ENCODE measurements at places on chromosomes 5 and 9.
A peak's percentile ranks its signal among the peaks of the same experiment; 100 is the strongest.

- no peak for DNase-seq
Observed at GRCh38 chr5:111673891-111674626, 82.9 kb downstream of the NREP start.

GRCh38 chr5:139167063-139167462 is 31.1 kb downstream of the SIL1 start:
- DNase-seq = no peak

- no peak for DNase-seq
Observed at GRCh38 chr5:132008163-132008473, 3.3 kb downstream of the ACSL6 start.

- DNase-seq = no peak
Observed at GRCh38 chr9:121283856-121284732, 16.1 kb downstream of the GSN start.

DNA sequence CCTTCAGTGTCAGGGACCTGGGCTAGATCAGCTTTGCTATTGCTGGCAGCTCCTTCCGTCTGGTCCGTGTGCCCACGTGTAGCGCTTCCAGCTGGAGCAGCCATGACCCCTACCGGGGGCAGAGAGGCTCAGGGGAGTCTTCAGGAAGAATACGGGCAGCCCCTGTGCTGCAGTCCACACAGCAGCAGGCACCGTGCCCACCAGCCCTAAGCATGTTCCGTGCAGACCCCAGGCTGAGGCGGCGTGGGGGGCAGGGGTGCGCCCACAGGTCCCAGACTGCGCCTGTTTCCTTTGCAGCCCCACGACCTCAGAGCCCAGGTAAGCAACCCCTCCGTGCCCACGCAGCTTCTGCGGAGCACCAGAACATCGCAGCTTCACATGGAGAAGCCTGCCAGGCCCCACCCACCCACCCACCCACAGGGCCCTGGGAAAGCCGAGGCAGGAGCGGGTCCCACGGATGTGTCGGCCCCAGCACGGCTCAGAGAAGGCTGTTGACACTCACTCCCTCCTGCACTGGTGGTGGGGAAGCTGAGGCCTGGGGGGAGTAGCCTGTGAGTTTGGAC is 83.1 kb downstream of the KCNT1 start:
- DNase-seq = no peak

DNA sequence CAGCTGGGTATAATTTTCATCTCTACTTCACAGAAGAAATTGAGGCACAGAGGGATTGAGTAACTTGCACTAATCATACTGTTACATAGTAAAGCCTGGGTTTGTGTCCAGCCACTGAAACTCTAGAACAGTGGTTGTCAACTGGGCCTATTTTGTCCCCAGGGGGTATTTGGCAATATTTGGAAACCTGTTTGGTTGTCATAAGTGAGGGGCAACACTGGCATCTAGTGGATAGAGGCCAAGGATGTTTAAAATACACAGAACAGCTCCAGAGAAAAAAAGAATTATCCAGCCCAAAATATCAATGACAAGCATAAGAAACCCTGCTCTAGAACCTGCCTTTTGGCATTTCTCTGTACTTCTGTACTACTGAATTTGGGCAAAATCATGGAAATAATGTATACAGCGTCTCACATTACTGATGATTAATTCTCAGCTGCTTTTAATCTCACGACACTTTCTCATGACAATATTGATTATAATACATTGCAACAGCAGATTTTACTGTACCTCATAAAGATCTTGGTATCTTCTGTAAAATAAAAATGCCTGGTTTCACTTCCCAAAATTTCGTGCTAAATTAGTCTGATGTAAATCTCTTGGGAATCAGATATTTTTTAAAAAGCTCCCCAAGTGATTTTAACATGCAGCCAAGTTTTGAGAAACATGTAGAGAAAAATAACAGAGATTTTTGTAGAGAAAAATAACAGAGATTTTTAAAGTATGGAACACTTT is 112.7 kb downstream of the RORB start:
- no peak for DNase-seq

DNA sequence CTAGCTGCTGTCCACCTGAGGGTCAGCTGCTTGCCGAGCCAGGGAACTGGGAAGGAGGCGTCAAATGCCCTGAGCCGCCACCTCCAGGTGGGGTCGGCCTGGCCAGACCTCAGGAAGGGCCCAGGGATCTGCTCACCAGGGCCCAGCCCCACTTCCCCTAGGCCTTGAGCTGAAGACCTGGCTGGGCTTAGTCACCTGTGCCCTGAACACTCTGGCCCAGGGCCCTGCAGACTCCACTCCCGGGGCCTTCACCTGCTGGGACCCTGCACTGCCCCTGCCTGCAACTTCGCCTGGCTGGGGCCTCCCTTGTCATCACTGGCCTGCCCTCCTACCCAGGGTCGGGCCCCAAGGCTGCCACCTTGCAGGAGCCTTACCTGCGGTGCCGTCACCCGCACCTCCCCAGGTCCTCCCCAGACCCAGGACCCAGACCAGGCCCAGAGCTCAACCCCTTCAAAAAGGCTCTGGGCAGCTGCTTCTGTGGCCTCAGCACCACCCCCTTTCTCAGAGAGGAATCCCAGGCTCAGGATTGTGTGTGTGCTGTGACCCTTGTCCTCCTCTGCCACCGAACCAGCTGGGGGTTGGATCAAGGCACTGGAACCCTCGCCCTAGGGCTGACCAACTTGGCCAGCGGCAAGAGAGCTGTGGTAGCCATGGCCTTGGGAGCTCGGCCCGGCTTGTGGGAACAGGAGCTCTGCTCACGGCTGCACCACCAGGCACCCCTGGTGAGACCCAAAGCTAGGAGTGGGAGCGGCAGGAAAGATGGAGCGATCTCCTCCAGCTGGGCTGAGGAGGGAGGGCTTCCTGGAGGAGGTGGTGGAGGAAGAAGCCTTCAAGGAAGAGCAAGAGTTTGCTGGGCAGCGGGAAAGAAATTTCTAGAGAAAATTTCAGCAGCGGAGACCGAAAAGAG is 1.2 kb upstream of the NELFB start:
- no peak for DNase-seq

GRCh38 chr5:138282920-138283742 is 8.7 kb upstream of the GFRA3 start:
- peak; percentile 48 for DNase-seq

- no peak for DNase-seq
Observed at GRCh38 chr5:73339051-73339575, 109.5 kb downstream of the FOXD1 start.

- no peak for DNase-seq
Observed at GRCh38 chr5:44257653-44258365, 131.4 kb downstream of the FGF10 start.

GRCh38 chr9:104879555-104880309 is 48.2 kb downstream of the ABCA1 start:
- no peak for DNase-seq

DNA sequence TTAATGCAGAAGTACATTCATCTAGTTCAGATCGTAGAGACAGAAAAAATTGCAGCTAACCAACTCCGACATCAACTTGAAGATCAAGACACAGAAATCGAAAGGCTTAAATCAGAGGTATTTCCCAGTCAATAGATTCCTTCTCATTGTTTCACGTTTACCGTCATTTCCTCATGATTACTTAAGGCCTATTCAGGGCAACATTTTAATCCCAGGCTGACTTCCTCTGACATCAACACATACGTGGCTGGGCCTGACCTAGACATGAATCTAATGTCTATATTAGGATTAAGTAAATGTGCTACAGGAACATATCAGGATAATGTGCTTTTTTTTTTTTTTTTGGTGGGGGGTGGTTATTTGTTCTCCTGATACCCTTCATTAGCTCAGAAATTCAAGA is 107.9 kb downstream of the RASGRF2 start:
- DNase-seq = no peak

- DNase-seq = no peak
Observed at GRCh38 chr5:173880306-173880985, 7.7 kb upstream of the CPEB4 start.

DNA sequence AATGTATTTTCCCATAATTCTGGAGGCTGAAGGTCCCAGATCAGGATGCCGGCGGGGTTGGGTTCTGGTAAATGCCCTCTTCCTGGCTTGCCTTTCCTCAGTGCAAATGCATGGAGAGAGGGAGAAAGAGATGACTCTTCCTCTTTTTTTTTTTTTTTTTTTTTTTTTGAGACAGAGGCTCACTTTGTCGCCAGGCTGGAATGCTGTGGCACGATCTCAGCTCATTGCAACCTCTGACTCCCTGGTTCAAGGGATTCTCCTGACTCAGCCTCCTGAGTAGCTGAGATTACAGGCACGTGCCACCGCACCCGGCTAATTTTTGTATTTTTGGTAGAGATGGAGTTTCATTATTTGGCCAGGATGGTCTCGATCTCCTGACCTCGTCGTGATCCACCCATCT is 300.0 kb upstream of the TAS2R1 start:
- no peak for DNase-seq

DNA sequence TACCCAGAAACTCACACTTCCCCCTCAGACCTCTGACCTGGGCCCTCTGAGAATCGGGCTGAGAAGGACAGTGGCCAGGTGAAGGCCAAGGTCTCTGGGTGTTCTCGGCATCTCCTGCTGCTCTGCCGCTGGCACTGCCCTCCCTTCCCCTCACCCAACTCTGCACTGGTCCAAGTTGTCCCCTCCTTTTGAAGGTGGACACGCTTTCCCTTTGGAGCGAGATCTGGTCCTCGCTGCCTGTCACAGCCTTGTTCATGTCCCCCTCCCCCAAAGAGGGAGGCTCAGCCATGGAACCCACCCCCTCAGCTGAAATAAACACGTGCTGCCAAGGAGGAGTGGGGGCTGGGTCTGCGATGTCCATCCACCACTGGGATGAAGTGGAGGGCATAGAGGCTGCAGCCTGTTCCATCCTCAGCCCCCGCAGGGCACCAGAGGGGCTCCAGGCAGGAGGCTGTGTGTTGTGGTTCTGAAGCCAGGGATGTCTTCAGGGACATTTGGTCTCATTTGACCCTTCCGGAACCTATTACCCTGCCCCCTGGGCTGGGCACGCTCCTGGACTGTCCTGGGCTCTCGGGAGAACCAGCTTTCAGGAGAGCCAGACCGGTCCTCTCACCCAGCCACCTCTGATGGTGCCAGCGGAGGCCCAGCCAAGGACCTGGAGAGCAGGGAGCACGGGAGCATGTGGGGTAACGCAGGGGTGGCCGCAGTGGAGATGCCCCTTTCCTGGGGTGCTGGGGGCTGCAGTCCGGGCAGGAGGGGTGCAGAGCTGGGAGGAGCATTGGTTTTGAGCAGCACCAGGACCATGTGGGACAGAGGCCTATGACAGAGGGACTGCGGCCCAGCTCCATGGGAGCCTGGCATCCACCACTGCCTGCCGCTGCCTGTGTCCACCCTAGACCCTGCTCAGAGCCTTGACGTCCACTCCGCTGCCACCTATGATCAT is 4.7 kb upstream of the LCN2 start:
- DNase-seq = no peak

- DNase-seq = peak; percentile 90
Observed at GRCh38 chr9:70412832-70413463, 1.5 kb downstream of the KLF9 start.

- DNase-seq = no peak
Observed at GRCh38 chr5:91487420-91487819, 104.3 kb upstream of the ARRDC3 start.

Data from ureter (tissue), 1 donor.